ENCODE measurements at places on chromosomes 13 and 19.

- H3K27ac ChIP-seq = no peak overlapping the region
- H3K36me3 ChIP-seq = peaks cover 7% of the 10 kb centered on the region
- DNase-seq = no peak
- no peaks in the 10 kb centered on the region for H3K4me1 ChIP-seq
- H3K27me3 ChIP-seq = no peaks in the 10 kb centered on the region
Observed at GRCh38 chr19:49327878-49328544, 3.0 kb upstream of the SLC6A16 start.

DNA sequence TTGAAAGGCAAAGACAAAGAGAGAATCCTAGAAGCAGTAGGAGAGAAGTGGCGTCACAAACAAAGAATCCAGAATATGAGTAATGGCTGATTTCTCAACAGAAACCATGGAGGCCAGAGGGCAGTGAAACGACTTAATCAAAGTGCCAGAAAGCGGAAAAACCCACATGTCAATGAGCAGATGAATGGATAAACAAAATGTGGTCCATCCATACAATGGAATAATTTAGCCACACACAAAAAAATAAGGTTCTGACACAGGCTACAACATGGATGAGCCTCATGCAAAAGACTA lies 52.2 kb upstream of the RANBP3 start:
- DNase-seq = no peak
- H3K27ac ChIP-seq = no peak overlapping the region
- no peak overlapping the region for H3K4me3 ChIP-seq
- no peaks in the 10 kb centered on the region for H3K27me3 ChIP-seq

DNA sequence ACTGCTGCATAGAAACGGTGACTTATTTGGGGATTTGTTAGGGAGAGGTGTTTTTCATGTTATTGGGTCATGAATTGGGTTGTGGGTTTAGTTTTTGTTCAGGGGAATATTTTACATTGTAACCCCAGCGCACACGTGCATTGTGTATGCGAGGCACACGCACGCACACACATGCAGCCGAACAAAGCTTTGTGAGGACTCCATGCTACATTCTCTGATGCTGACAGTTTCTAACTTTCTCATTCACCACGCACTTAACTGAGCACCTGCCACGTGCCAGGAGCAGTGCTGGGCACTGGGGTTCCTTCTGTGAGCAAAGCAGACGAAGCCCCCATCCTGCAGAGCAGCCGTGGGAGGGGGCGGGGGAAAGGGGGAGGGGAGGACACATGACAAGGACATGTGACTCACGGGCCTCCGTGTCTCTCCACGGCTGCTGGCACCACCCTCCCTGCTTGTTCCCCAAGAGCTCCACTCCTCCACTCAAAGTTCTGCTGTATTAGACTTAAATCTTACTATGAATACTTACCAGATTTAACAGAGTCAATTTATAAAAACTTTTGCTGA lies 55.6 kb downstream of the SLC7A9 start:
- no peak overlapping the region for H3K27ac ChIP-seq
- H3K27me3 ChIP-seq = no peaks in the 10 kb centered on the region
- H3K4me1 ChIP-seq = no peaks in the 10 kb centered on the region
- H3K36me3 ChIP-seq = no peaks in the 10 kb centered on the region

GRCh38 chr19:38017401-38018151 lies 110.6 kb downstream of the SIPA1L3 start:
- no peak overlapping the region for H3K27ac ChIP-seq
- DNase-seq = no peak
- H3K4me1 ChIP-seq = peaks cover under 1% of the 10 kb centered on the region
- no peak overlapping the region for H3K4me3 ChIP-seq
- no peaks in the 10 kb centered on the region for H3K36me3 ChIP-seq

DNA sequence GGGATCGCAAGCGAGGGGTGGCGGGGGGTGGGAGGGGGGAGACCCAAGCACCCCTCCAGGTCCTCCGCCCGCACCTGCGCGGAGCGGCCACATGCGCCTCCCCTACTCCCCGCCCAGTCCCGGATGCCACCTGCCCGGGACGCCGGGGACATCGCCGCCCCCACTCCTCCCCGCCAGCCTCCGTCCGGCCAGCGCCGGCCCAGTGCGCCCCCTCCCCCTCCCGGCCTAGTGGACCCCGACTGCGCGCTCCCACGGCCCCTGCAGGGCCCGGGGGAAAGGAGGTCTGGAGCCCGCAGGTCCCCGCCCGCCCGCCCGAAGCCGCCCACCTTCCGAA lies 263 bp downstream of the RHPN2 start:
- peak; percentile 78 for DNase-seq
- H3K4me1 ChIP-seq = no peaks in the 10 kb centered on the region
- H3K4me3 ChIP-seq = peak overlapping the region; percentile 74
- H3K27ac ChIP-seq = peak overlapping the region; percentile 38
- no peaks in the 10 kb centered on the region for H3K27me3 ChIP-seq

- no peaks in the 10 kb centered on the region for H3K27me3 ChIP-seq
- no peak overlapping the region for H3K4me3 ChIP-seq
- DNase-seq = no peak
- no peaks in the 10 kb centered on the region for H3K4me1 ChIP-seq
- no peaks in the 10 kb centered on the region for H3K36me3 ChIP-seq
- H3K27ac ChIP-seq = no peak overlapping the region
Observed at GRCh38 chr13:73464758-73465616, 406.2 kb downstream of the KLF5 start.

DNA sequence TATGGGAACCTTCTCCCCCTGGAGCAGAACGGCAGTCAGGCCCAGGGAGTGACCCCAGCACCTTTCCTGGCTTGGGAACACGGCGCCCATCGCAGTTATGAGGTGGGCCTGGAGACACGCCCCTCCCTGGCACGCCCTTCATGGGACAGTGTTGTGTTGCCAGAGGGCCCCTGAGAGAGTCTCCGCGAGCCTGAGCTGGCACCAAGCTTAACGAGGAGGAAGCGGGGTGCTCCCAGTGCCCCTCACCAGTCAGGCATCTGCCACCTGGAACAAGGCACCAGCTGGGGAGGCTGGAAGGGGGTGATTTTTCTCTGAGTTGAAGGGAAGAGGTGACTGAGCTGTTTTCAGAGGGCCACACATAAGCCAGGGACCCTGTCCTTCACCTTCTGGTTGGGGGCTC lies 180.6 kb downstream of the KDM4B start:
- H3K4me3 ChIP-seq = no peak overlapping the region
- no peaks in the 10 kb centered on the region for H3K27me3 ChIP-seq
- H3K4me1 ChIP-seq = no peaks in the 10 kb centered on the region
- H3K27ac ChIP-seq = no peak overlapping the region
- DNase-seq = no peak

DNA sequence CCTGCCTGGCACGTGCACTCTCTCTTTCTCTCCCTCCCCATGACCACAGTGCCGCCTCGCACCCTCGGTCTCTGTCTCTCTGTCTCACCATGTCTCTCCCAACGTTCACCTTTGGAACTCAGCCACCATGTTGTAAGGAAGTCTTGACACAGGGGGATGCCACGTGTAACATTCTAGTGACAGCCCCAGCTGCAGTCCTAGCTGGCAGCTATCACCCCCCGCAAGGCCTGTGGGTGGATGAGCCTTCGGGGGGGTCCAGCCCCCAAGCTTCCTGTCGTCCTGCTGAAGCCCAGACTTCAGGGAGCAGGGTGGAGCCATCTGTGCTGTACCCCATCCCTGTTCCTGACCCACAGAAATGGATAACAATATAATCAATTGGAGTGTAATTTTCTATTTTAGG lies 118.5 kb downstream of the SOX1 start:
- no peaks in the 10 kb centered on the region for H3K36me3 ChIP-seq
- H3K27ac ChIP-seq = no peak overlapping the region
- no peak overlapping the region for H3K4me3 ChIP-seq

DNA sequence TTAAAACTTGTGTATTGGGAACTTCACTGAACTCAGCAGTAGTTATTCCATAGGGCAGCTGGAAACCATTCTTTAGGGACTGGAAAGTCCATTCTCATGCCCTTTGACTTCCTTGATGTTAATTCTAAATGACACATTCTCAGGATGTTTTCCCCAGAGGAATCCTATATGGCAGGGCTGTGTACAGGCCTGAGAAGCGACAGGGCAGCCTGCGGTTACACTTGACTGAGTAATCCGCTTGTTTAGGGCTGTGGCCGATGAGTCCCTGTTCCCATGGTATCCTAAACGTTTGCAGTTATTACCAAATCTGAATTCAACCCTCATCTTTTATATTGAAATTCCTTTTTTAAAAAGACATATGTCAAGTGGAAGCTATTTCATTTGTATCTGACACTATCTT lies 83.5 kb downstream of the COL4A2 start:
- no peaks in the 10 kb centered on the region for H3K4me1 ChIP-seq
- H3K27ac ChIP-seq = no peak overlapping the region
- no peaks in the 10 kb centered on the region for H3K27me3 ChIP-seq

DNA sequence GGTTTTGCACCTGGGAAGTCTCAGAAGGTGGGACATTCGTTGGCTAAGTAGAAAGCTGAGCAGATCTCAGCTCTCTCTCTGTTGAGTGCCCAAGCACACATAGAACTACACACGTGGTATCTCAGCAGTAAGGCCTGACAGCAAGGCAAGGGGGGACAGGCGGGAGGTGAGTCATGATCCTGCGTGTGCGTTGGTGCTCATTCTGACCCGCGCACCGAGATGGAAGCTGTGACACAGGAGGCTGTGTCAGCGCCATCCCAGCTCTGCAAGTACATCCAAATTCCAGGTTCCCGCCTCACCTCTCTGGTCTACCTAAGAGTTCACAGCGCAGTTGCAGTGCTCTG lies 135.7 kb downstream of the USP12 start:
- H3K27ac ChIP-seq = no peak overlapping the region
- no peaks in the 10 kb centered on the region for H3K4me1 ChIP-seq
- H3K27me3 ChIP-seq = no peaks in the 10 kb centered on the region
- H3K4me3 ChIP-seq = no peak overlapping the region
- H3K36me3 ChIP-seq = no peaks in the 10 kb centered on the region

DNA sequence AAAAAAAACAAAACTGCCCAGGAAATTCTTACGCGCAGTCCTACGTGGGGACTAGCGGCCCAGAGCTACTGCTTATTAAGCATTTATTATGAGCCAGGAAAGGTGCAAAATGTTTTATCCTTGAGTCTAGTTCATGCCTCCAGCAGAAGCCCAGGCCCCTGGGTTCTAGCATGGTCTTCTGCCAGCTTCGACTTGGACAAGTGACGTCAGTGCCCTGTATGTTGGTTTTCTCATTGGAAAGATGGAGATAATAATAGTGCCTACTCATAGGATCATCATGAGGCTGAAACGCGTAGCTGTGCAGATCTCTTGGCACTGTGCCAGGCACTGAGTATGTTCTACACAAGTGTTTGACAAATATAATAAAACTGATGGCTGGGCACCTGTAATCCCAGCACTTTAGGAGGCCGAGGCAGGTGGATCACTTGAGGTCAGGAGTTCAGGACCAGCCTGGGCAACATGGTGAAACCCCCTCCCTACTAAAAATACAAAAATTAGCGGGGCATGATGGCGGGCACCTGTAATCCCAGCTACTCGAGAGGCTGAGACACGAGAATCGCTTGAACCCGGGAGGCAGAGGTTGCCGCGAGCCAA lies 12.4 kb upstream of the SULT2B1 start:
- no peak for DNase-seq
- H3K4me1 ChIP-seq = no peaks in the 10 kb centered on the region
- H3K27ac ChIP-seq = no peak overlapping the region
- H3K27me3 ChIP-seq = no peaks in the 10 kb centered on the region

GRCh38 chr13:50378509-50379044 lies 363.3 kb downstream of the KCNRG start:
- H3K36me3 ChIP-seq = no peaks in the 10 kb centered on the region
- H3K4me3 ChIP-seq = no peak overlapping the region
- H3K4me1 ChIP-seq = no peaks in the 10 kb centered on the region
- no peak overlapping the region for H3K27ac ChIP-seq
- no peaks in the 10 kb centered on the region for H3K27me3 ChIP-seq

DNA sequence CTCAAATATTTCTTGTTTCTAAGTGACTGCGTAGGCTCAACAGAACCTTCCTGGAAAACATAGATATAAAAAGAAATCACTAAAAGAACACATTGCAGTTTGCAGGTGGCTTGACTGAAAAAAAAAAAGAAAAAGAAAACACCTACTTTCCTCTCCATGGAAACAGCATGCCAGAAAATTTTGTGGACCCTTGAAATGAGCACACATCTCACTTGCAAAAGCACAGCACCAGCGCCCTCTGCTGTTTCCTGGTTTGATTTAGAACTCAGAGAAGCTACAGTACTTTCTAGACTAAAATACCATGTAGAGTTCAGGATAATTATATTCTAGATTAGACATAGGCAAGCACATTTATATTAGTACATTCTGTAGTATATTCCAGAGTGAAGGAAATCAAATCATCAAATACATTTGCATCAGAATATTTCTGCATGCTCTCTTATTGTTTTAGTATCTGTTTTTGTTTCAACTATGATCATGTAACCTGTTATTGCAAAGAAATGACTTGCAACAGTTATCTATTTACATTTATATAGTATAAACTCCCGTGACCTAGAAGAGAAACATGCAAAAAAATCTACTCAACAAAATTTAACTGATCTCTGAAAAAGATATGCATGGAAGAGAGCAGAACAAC lies 22.3 kb upstream of the XPO4 start:
- no peak overlapping the region for H3K27ac ChIP-seq
- H3K36me3 ChIP-seq = no peaks in the 10 kb centered on the region
- H3K4me3 ChIP-seq = no peak overlapping the region

GRCh38 chr19:11578258-11579142 lies 1.1 kb upstream of the ACP5 start:
- H3K4me1 ChIP-seq = no peaks in the 10 kb centered on the region
- H3K36me3 ChIP-seq = no peaks in the 10 kb centered on the region
- H3K4me3 ChIP-seq = peak overlapping the region; percentile 40
- H3K27ac ChIP-seq = no peak overlapping the region

DNA sequence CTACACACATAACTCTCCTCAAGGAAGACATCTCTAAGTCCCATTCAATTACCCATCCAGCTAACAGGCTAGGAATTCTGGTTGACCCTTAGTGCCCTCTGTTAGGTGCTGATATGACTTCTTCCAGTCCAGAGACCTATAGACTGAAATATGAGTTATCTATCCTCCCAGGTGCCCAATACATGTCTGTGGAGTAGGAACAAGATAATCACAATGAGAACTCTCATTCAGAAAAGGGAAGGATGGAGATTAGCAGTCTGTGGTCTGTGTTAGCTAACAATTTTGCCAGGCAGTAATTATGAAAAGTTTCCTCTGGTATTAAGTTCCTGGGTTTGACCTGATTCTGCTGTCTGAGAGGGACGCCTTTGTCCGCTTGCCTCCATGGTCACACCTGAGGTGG lies 44.2 kb upstream of the SLAIN1 start:
- H3K27me3 ChIP-seq = no peaks in the 10 kb centered on the region
- no peaks in the 10 kb centered on the region for H3K4me1 ChIP-seq
- no peak for DNase-seq
- no peaks in the 10 kb centered on the region for H3K36me3 ChIP-seq
- no peak overlapping the region for H3K4me3 ChIP-seq

DNA sequence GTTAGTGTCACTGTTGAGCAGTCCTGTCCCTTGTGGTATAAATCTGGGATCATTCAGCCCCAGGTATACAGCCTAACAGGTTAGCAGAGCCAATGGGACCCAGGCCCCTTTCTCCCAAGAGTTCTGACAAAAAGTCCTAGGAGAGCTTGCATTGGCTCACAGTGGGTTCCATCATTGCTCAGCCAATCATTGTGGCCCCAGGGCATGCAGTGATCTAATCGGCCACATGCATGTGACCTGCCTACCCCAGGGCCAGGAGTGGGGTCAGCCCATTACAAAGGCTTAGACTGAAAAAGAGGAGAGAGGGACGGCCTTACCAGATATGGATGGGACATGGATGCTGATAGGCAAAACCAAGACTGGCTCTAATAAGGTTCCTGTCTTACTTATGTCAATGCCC lies 41.1 kb downstream of the SPTBN4 start:
- no peaks in the 10 kb centered on the region for H3K36me3 ChIP-seq
- no peak overlapping the region for H3K27ac ChIP-seq
- H3K4me1 ChIP-seq = no peaks in the 10 kb centered on the region
- H3K4me3 ChIP-seq = no peak overlapping the region
- H3K27me3 ChIP-seq = no peaks in the 10 kb centered on the region

All from pancreas (tissue), 10 donors.